ENCODE measurements at places on chromosomes 2 and 18. TPM values are rescaled to one million over a fixed set of nuclear protein-coding genes. Genes with fewer than 3 reads are reported as not detected.

DNA sequence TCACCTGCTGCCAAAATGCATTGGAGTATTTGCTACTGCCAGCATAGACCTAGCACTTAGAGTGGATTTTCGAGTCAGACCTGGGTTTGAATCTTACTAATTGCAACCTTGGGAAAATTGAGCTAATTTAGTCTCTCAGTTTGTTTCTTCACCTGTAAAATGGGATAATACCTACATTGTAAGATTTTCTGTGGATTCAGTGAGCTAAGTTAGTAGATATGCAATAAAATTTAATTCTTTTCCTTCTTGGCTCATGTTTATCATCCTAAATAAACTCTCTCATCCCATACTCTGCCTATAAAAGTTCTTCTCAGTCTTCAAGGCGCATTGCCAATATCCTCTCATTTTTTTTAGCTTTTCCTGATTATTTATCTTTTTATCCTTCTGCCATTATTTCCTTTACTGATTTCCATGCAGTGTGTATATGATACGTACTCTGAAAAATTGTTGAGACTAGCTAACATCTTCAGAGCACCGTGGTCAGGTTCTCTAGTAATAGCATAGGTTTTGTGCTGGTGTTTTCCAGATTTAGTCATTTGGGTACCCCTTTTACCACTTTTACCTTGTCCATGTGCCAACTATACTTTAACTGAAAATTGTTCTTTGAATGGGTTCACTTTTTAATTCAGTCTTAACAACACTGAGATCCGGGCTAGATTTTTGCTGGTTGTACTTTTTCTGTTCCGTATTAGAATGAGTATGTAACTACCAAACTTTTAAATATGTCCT lies 7.3 kb downstream of the CEP192 start:
- no peaks in the 10 kb centered on the region for H3K27me3 ChIP-seq
- DNase-seq, result no peak
- H3K4me3 ChIP-seq, result no peak overlapping the region

GRCh38 chr2:29463181-29463900 lies 348.1 kb downstream of the CLIP4 start:
- peak overlapping the region; percentile 46 for H3K27ac ChIP-seq
- peak; percentile 32 for DNase-seq
- H3K36me3 ChIP-seq, result no peaks in the 10 kb centered on the region
- no peak overlapping the region for H3K4me3 ChIP-seq
- peaks cover 19% of the 10 kb centered on the region for H3K4me1 ChIP-seq

DNA sequence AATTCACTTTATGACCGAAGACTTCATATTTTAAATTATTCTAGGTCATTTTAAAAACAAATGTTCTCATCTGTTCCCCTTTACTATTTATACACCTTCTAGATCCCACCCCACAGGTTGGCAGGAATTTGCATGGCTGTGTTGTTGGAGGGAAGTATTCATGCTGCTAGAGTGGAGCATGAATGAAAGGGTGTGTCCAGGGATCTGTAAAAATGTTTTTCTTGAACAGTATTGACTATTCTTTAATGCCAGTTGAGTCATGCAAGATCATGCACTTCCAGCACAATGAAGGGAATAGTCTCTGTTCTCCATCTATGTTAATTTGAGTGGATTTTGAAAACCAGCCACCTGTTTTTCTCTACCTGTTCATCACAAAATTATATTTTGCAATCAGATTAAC lies 52.0 kb upstream of the COL3A1 start:
- no peaks in the 10 kb centered on the region for H3K27me3 ChIP-seq
- H3K4me3 ChIP-seq, result no peak overlapping the region

DNA sequence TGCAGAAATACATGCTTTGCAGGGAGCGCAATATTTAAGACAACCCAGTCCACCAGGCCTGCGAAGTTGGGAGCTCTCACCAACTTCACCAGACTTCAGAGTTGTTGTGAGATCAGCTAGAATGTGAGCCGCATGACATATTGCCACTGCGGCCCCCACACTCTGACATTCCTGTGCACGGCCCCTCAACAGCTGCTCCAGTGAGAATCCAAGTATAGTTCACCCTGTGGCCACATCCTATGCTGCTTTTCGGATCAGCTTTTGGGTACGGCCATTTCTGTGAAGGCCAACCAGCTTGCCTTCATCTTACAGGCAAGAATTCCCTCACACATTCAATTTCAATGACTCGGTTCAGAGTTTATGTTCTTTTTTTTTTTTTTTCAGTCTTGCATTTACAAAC lies 177.8 kb downstream of the SOX11 start:
- H3K4me1 ChIP-seq, result no peaks in the 10 kb centered on the region
- H3K36me3 ChIP-seq, result no peaks in the 10 kb centered on the region
- no peak overlapping the region for H3K4me3 ChIP-seq
- no peaks in the 10 kb centered on the region for H3K27me3 ChIP-seq
- DNase-seq, result no peak
- no peak overlapping the region for H3K27ac ChIP-seq

DNA sequence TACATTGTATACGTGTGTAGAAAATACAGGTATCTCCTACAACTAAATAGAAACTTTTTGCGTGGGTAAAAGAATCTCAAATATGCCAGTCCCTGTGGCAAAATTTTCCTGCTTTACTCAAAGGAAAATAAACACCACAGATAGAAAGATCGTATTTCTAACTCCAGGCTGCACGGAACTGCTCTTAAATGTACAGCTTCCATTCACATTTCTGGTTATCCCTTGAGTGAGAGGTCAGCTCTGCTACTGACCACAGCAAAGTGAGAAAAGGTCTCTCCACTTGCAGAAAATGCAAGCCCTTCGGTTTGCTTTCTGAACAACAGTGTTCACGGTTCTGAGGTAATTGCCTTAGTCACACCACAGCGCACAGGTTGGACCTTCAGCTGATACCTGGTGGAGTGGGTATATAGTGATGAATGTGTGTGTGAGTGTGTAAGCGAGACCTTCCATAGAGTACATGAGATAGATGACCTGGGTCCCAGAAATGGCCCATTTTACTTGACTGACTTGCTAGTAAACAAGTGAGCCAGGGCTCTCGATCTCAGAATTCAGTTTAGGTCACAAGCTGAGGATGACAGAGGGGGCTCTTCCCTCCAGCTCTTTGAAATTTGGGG lies 52.1 kb downstream of the ALPK2 start:
- H3K36me3 ChIP-seq, result no peaks in the 10 kb centered on the region
- no peak for DNase-seq
- no peak overlapping the region for H3K4me3 ChIP-seq

DNA sequence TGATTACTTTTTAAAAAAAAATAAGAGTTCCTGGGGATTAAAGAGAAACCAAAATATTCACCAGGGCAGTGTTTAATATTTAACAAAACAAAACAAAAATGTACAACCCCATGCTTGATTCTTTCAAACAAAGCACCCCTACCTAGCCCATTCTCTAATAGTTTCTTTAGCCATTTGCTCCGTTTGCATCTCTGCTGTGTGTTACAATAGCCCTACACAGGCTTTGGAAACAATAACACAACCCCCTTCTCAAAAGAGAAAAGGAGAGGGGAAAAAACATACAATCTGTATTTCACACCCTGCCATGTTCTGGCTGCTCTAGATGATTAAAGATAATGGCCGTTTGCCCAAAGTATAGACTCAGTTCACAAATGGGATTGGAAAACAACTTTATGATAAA lies 302.9 kb downstream of the CPS1 start:
- DNase-seq, result no peak
- no peak overlapping the region for H3K4me3 ChIP-seq
- no peak overlapping the region for H3K27ac ChIP-seq
- H3K36me3 ChIP-seq, result no peaks in the 10 kb centered on the region
- H3K4me1 ChIP-seq, result no peaks in the 10 kb centered on the region
- no peaks in the 10 kb centered on the region for H3K27me3 ChIP-seq

- no peaks in the 10 kb centered on the region for H3K36me3 ChIP-seq
- no peak overlapping the region for H3K4me3 ChIP-seq
- H3K27me3 ChIP-seq, result no peaks in the 10 kb centered on the region
- H3K27ac ChIP-seq, result no peak overlapping the region
These were observed 438.2 kb downstream of the TSN start for GRCh38 chr2:122193622-122194021.

- H3K4me3 ChIP-seq, result peak overlapping the region; percentile 24
- DNase-seq, result no peak
- peak overlapping the region; percentile 74 for H3K27ac ChIP-seq
- H3K36me3 ChIP-seq, result no peaks in the 10 kb centered on the region
These were observed 30.6 kb upstream of the PPP1R1C start for GRCh38 chr2:181955010-181955409.

DNA sequence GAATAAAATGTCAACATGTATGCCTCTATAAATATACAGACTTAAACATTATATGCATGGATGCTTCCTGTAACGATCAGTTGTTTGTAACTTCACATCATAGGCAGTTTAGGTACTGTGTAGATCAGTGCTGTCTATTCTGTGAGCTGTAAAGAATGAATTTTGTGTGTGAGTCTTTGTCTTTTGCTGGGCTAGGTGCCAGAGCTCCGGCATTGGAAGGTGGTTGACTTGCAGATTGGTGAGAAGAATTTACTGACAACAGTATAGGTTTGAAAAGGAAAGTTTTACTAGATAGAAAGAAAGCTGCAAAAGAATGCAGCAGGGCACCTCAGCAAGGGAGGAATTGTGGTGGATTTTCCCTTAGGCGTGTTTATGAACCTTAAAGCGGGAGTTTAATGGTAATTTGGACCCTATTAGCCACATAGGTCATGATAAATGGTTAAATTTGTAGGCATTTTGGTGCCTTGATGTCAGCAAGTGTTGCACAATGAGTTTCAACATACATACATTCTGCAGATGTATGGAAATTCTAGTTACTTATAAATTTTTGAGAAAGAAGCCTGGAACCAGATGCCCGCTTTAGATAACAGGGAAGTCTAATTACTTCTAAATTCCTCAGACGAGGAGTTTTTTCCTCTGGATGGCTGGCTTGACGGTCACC lies 6.7 kb upstream of the QPCT start:
- no peak overlapping the region for H3K27ac ChIP-seq
- DNase-seq, result no peak
- no peaks in the 10 kb centered on the region for H3K27me3 ChIP-seq

DNA sequence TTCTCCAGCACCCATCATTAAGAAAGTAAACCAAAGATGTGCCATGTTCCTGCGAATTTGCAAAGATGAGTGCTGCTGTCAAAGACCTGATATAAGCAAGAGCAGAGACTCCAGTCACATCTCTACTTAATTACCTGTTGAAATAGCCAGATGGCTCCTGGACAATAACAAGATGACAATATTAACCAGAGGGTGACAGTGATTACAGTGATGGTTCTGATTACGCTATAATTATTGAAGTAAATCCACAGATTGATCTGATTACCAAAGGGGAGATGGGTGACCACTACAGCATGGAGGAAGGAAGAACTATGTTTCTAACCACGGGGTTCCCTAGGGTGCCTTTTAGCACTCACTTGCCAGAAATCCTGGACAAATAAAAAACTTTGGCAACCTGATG lies 36.5 kb upstream of the AFF3 start:
- H3K27me3 ChIP-seq, result no peaks in the 10 kb centered on the region
- no peak for DNase-seq
- no peaks in the 10 kb centered on the region for H3K4me1 ChIP-seq
- no peak overlapping the region for H3K4me3 ChIP-seq
- no peaks in the 10 kb centered on the region for H3K36me3 ChIP-seq

GRCh38 chr2:112137516-112138158 lies 548 bp upstream of the FBLN7 start:
- H3K4me1 ChIP-seq, result peaks cover 10% of the 10 kb centered on the region
- DNase-seq, result no peak
- no peaks in the 10 kb centered on the region for H3K36me3 ChIP-seq
- H3K27me3 ChIP-seq, result peaks cover 32% of the 10 kb centered on the region
- H3K27ac ChIP-seq, result no peak overlapping the region

DNA sequence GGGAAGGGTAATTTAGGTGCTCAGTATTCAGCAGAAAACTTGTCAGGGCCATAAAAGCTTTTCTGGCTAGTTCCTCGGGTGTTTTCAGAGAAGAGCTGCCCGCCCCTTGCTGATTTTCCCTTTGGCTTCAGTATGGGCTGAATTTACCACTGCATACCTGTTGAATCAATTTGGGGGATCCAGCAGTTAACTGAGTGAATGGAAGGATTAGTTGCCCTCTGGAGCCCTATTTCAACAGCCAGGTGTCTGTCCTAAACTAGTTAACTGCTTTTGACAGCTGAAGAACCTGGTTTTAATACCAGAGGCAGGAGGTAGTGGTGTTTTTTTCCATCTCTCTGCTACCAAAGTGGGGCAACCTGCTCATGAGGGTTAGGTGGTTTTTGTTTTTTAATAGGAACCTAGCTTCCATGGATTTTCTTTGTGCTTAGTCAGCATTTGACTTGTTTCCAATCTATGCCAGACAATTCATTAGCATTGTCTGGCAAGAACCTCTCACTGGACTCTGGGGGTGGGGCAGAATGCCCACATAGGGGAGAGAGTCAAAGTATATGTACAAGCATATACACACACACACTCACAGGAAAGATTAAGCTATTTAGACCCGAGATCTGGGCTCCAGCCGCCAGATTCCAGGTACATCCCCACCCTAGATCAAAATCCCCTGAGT lies 166.5 kb upstream of the SIX3 start:
- no peaks in the 10 kb centered on the region for H3K4me1 ChIP-seq
- H3K4me3 ChIP-seq, result no peak overlapping the region
- no peaks in the 10 kb centered on the region for H3K27me3 ChIP-seq
- no peaks in the 10 kb centered on the region for H3K36me3 ChIP-seq

GRCh38 chr2:157085522-157085921 lies 172.0 kb upstream of the GALNT5 start:
- DNase-seq, result no peak
- H3K4me3 ChIP-seq, result no peak overlapping the region
- H3K4me1 ChIP-seq, result no peaks in the 10 kb centered on the region
- no peaks in the 10 kb centered on the region for H3K27me3 ChIP-seq

- peaks cover 2% of the 10 kb centered on the region for H3K36me3 ChIP-seq
- DNase-seq, result no peak
- H3K27me3 ChIP-seq, result no peaks in the 10 kb centered on the region
- no peak overlapping the region for H3K27ac ChIP-seq
- H3K4me3 ChIP-seq, result no peak overlapping the region
- H3K4me1 ChIP-seq, result no peaks in the 10 kb centered on the region
These were observed 4.4 kb downstream of the ANKRD23 start for GRCh38 chr2:96839293-96839874.

DNA sequence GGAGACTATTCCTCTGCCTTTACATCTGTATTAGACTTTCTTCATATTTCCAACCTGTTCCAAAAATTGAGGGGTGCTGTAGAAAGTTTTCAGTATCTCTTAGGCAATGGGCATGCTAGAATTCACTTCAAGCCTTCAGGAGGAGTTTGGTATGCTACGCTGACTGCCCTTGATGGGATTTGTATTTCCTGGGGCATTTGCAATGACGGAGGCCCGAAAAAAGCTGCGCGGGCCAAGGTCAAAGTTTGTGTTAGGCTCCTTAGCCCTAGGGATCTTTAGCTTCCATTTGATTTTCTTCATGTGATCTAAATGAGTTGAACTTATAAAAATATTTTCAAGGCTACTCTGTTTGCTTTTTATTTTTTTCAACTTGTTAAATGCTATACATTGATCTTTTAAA lies 5.1 kb downstream of the CPS1 start:
- H3K4me1 ChIP-seq, result no peaks in the 10 kb centered on the region
- no peak overlapping the region for H3K27ac ChIP-seq
- no peak overlapping the region for H3K4me3 ChIP-seq
- no peak for DNase-seq
- H3K27me3 ChIP-seq, result no peaks in the 10 kb centered on the region
- H3K36me3 ChIP-seq, result no peaks in the 10 kb centered on the region

GPR55 gene
- not detected for polyA plus RNA-seq

CCDC148 gene
- 0.13 TPM for polyA plus RNA-seq

DOK6 gene
- polyA plus RNA-seq, result not detected

ZAP70 gene
- polyA plus RNA-seq, result 7.3 TPM

TTN gene
- polyA plus RNA-seq, result under 0.01 TPM

TRPM8 gene
- polyA plus RNA-seq, result 0.04 TPM
